ENCODE measurements at places on chromosomes 7 and 10. TPM values are rescaled to one million over a fixed set of nuclear protein-coding genes. Genes with fewer than 3 reads are reported as not detected.
A peak's percentile ranks its signal among the peaks of the same experiment; 100 is the strongest.

MYL10 gene
- not detected for total RNA-seq

DEPP1 gene
- 0.16 TPM for total RNA-seq

GRCh38 chr7:140456551-140457051 lies 22.7 kb downstream of the MKRN1 start:
- DNase-seq = no peak
- H3K27me3 ChIP-seq = no peaks in the 10 kb centered on the region
- no peak overlapping the region for H3K27ac ChIP-seq
- no peak overlapping the region for H3K4me3 ChIP-seq
- H3K4me1 ChIP-seq = peaks cover 15% of the 10 kb centered on the region
- peaks cover 42% of the 10 kb centered on the region for H3K36me3 ChIP-seq

GRCh38 chr7:106062521-106062931 lies 49.6 kb downstream of the SYPL1 start:
- H3K4me1 ChIP-seq = peaks cover 47% of the 10 kb centered on the region
- H3K4me3 ChIP-seq = no peak overlapping the region
- H3K27ac ChIP-seq = peak overlapping the region; percentile 55
- H3K36me3 ChIP-seq = no peaks in the 10 kb centered on the region
- no peak for DNase-seq
- no peaks in the 10 kb centered on the region for H3K27me3 ChIP-seq

TEX36 gene
- total RNA-seq = not detected

CLCN1 gene
- not detected for total RNA-seq

DNA sequence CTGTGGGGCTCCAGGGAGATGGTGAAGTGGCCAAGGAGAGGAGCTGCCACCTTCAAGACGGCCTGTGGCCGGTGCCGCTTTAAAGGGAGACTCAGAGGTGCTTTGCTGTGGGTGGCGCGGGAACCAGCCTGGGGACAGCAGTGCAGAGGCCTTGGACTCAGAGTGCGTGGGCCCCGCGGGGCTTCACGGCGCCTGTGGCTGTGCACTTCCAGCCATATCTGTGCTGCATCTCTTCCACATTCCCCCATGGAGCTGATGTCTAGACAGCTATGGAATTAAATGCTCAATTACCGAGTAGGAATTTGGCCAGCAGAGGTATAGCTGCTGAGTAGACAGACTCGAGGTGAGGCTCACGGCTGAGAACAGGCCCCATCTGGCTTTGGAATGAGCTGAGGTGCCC lies 41.7 kb downstream of the HTRA1 start:
- no peak for DNase-seq
- no peak overlapping the region for H3K27ac ChIP-seq
- H3K4me1 ChIP-seq = no peaks in the 10 kb centered on the region
- H3K36me3 ChIP-seq = no peaks in the 10 kb centered on the region
- H3K4me3 ChIP-seq = no peak overlapping the region
- no peaks in the 10 kb centered on the region for H3K27me3 ChIP-seq

DNA sequence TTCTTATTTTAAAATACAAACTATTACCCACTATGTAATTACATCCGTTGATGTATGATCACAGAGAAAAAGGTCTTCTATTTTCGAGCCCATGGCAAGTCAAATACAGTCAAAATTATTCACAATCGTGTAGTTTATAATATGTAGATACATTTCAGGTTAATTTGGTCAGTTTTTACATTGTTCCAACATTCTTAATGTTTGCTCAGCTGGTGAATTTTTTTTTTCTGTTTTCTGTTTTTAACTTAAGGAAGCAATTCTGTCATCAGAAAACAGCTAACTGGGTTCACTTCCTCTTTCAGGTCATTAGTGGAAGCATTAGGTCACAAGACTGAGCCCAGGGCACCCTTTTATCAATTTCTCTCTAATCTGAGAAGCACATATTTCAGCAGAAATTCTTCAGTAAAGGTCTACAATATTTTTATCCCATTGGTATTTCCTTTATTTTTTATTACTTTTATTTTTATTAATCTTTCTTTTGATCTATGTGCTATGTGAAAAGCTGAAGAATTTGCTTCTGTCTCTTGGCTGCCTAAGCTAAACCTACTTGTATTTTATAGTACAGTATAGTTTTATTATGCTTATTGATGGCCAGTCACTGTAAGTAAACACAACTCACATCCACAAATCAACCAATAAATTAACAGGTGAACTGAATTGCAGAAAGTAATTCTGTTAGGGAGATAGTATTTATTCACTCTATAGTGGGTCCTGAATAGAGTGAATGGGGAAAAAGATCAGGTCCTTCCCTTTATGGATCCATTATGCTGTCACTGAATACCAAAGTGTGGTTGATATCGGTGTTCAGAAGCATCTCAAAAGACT lies 84.6 kb downstream of the ICA1 start:
- peak overlapping the region; percentile 65 for H3K4me3 ChIP-seq
- peak overlapping the region; percentile 95 for H3K27ac ChIP-seq
- DNase-seq = peak; percentile 12
- peaks cover 55% of the 10 kb centered on the region for H3K4me1 ChIP-seq
- no peaks in the 10 kb centered on the region for H3K36me3 ChIP-seq

GRCh38 chr7:2509298-2509906 lies 10.2 kb upstream of the LFNG start:
- H3K27ac ChIP-seq = peak overlapping the region; percentile 84
- no peak for DNase-seq
- peaks cover 53% of the 10 kb centered on the region for H3K4me1 ChIP-seq
- H3K4me3 ChIP-seq = peak overlapping the region; percentile 68
- H3K27me3 ChIP-seq = no peaks in the 10 kb centered on the region

DNA sequence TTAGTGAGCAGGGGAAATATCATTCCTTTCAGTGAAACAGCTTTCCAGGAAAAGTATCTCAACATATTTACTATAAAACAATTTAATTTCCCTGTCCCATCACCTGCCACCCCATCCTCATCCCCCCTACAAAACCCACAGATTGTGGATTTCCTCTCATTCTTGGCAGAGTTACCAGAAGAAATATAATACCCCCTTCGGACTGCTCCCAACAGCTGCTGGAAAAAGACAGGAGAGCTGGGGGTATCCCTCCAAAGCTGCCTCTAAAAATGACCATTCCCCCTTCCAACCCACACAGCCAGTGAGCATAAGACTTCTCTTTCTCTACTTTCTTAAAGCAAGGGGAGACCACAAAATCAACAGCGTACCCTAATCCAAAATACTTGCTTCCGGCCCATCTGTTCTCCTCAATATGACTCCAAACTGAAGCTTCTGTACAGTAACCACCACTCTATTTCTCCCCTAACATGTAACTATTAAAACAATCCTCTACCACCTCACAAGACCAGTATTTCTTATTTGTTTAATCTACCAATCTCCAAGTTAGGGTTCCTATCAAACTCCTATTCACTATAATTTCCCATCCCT lies 7.8 kb downstream of the FBXW4 start:
- H3K27me3 ChIP-seq = no peaks in the 10 kb centered on the region
- no peak overlapping the region for H3K4me3 ChIP-seq
- peaks cover 78% of the 10 kb centered on the region for H3K4me1 ChIP-seq
- no peak for DNase-seq
- peaks cover 32% of the 10 kb centered on the region for H3K36me3 ChIP-seq
- H3K27ac ChIP-seq = peak overlapping the region; percentile 4

GIMAP6 gene
- total RNA-seq = 21.2 TPM

EPO gene
- not detected for total RNA-seq

DOCK1 gene
- 0.18 TPM for total RNA-seq

OR2A1 gene
- not detected for total RNA-seq

- no peak overlapping the region for H3K4me3 ChIP-seq
- no peak for DNase-seq
- no peaks in the 10 kb centered on the region for H3K36me3 ChIP-seq
These were observed 57.0 kb downstream of the ICA1 start for GRCh38 chr7:8205031-8205387.

DNA sequence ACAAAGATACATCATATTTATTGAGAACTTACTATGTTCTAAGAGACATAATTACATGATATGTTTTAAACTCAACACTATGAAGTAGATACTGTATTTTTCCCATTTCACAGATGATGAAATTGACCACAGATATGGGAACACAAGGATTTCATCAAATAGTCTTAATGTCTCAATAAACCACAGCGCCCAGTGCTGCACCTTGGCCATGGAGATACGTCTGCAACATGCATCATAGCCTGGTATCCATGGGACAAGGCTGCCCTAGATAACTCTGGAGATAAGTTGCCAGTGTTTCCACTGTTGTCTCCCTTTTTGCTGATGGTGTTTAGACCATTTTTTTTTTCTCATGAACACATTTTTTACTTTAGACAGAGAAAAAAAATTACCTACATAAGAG lies 97.5 kb downstream of the GNAT3 start:
- H3K4me3 ChIP-seq = no peak overlapping the region
- H3K4me1 ChIP-seq = no peaks in the 10 kb centered on the region
- DNase-seq = no peak
- H3K27ac ChIP-seq = no peak overlapping the region
- H3K36me3 ChIP-seq = no peaks in the 10 kb centered on the region
- H3K27me3 ChIP-seq = peaks cover 2% of the 10 kb centered on the region

DNA sequence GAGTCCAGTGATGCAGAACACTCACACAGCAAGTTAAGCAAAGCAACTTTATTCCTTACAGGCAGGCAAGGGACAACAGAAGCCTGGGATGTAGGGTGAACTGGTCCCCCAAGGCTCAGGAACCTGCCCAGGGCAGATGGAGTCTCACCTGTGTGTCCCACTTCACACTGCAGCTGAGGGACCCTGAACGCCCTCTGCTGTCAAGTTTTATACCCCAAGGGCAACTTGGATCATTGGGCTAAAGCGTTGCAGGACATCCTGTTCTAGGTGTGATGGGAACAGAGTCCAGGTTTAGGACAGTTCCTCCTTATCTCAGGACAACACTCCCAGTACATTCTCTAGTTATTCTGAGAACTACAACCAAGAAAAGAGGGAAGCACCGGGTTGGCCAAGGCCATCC lies 49.5 kb upstream of the ZNF746 start:
- no peaks in the 10 kb centered on the region for H3K27me3 ChIP-seq
- H3K36me3 ChIP-seq = peaks cover 33% of the 10 kb centered on the region

GRCh38 chr10:133520193-133520738 lies 6.9 kb upstream of the CYP2E1 start:
- H3K27ac ChIP-seq = peak overlapping the region; percentile 39
- peaks cover 9% of the 10 kb centered on the region for H3K4me1 ChIP-seq
- peak; percentile 94 for DNase-seq
- H3K36me3 ChIP-seq = peaks cover 1% of the 10 kb centered on the region
- H3K4me3 ChIP-seq = peak overlapping the region; percentile 63
- H3K27me3 ChIP-seq = peaks cover 6% of the 10 kb centered on the region

FFAR4 gene
- total RNA-seq = not detected

- H3K4me3 ChIP-seq = peak within 1 kb of the TSS; percentile 93
- peaks cover 48% of the 10 kb centered on the region for H3K36me3 ChIP-seq
- peak within 1 kb of the TSS; percentile 98 for H3K27ac ChIP-seq
- H3K27me3 ChIP-seq = no peaks in the 10 kb centered on the region
These were observed at the start of gene GSTO2 for GRCh38 chr10:104268713-104269645. Gene GSTO2 (plus strand): TSS chr10:104269184. CDS start chr10:104274916, 5,732 bp downstream.

GRCh38 chr10:103766751-103767505 lies 88.4 kb downstream of the SH3PXD2A start:
- H3K4me1 ChIP-seq = peaks cover 46% of the 10 kb centered on the region
- H3K36me3 ChIP-seq = no peaks in the 10 kb centered on the region
- DNase-seq = no peak
- no peak overlapping the region for H3K4me3 ChIP-seq

DNA sequence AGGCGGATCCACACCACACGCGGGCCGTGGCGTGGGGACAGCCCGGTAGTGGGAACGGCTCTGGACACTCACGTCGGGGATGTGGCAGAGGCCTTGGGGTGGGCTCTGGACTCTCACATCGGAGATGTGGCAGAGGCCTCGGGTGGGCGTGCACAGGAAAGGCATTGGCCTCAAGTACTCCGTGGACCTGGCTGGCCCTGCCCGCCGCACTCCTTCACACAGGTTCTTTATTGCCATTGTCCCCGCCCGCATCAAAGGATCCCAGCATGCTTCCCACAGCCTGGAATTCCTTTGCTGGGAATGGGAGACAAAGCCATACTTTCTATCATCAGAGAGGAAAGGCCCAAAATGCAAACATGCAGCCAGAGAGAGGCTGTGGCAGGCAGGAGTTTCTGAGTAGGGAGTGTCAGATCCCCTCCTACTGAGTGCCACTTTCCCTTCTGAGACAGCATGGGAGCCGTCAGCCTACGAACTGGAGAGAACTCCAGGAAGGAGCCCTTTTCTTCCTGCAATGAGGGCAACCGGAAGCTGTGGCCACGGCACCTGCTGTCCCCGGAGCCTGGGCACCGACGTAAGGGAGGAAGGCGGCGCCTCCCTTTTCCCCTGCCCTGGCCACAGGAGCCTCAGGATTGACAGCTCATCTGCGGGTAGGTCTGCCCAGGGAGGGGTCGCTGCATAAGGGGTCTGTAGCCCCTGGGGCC lies 51.5 kb downstream of the RBM17 start:
- peaks cover 66% of the 10 kb centered on the region for H3K4me1 ChIP-seq
- no peak overlapping the region for H3K4me3 ChIP-seq
- no peak overlapping the region for H3K27ac ChIP-seq
- peak; percentile 54 for DNase-seq

MLXIPL gene
- not detected for total RNA-seq

DNA sequence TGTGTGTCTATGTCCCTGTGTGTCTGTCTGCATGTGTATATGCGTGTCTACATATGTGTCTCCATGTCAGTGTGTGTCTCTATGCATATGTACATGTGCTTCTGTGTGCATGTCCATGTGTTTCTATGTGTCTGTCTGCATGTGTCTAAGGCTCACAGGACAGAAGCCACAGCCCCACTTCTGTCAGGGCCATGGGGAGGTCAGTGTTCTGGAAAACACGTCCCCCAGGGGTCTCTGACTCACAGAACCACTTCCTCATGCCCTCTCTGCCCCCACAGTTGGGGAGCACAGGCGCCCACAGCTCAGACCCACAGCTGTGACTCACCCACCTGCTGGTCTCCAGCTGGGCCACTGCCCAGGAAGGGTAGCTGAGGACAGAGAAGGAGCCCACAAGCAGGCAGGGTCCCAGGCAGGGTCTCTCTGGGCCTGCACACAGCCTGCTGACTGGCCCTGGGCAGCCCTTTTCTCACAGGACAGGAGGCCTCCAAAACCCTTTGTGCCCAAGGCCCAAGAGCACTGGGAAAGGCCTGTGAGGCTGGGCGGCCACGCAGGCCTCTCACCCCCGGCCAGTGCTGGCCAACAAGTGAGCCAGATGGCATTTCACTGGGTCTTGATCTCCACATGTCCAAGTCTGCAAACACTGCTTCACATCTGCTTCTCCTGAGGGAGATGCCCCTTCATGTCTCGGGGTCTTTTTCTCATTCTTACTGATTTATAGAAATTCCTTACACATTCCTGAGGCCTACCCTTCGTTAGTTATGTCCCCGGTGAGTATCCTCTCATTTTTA lies 102.9 kb upstream of the FAM20C start:
- no peak overlapping the region for H3K4me3 ChIP-seq
- no peak overlapping the region for H3K27ac ChIP-seq
- peaks cover 9% of the 10 kb centered on the region for H3K4me1 ChIP-seq
- peak; percentile 51 for DNase-seq

- no peaks in the 10 kb centered on the region for H3K4me1 ChIP-seq
- H3K27me3 ChIP-seq = no peaks in the 10 kb centered on the region
- DNase-seq = no peak
- H3K27ac ChIP-seq = no peak overlapping the region
- H3K4me3 ChIP-seq = no peak overlapping the region
These were observed 489.5 kb downstream of the SH2D4B start for GRCh38 chr10:81027223-81027622.
